Inflammatory macrophage treated with lipopolysaccharide for 1 hour (primary cell): ENCODE measurements at places on chromosomes 2 and 18.
A peak's percentile ranks its signal among the peaks of the same experiment; 100 is the strongest.

GRCh38 chr2:10414591-10414990 lies 33.5 kb downstream of the ODC1 start:
- no peak for DNase-seq

- DNase-seq, result no peak
Observed at GRCh38 chr2:14420851-14421250, 211.7 kb upstream of the LRATD1 start.

GRCh38 chr2:112920923-112921532 lies 10.1 kb downstream of the IL37 start:
- no peak for DNase-seq

- no peak for DNase-seq
Observed at GRCh38 chr2:144354953-144355352, 165.0 kb downstream of the ZEB2 start.

- no peak for DNase-seq
Observed at GRCh38 chr2:150919901-150920300, 341.8 kb downstream of the RBM43 start.

- DNase-seq, result no peak
Observed at GRCh38 chr2:46690825-46691224, 211.5 kb downstream of the TMEM247 start.

GRCh38 chr2:235468978-235469655 lies 24.7 kb upstream of the AGAP1 start:
- no peak for DNase-seq

DNA sequence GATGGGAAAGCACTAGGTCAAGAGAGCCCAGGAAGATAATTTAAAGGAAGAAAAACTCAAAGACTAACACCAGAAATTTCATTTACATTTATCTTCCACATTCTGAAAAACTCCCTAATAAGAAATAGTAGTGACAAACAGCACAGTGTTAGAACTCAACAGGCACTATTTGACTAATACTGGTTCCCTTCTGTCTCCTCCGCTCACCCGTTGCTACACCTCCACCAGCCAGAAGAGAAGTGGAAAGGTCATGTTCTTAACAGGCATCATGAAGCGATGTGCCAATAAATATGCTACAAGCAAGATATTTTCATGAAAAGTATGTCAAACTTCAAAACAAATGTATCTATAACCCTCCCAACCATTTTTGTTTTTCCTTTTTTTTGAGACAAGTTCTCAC lies 5.7 kb downstream of the ROCK1 start:
- peak; percentile 28 for DNase-seq

DNA sequence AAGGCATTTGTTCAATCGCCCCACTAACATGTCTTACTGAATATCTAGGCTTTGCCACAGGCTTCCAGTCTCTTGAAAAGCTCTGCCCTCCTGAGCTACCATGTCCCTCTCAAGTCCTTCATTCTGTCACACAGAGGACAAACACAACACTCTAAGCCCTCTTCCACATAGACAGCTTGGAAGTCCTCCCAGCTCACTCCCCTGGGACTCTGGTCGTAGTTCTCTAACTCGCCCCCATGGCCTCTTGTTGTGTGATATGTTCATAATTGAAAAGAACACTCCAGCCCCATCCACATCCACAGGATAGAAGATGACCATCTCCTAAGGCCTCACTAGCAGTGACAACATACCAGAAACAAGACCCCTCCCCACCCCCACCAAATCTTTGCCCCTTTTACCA lies 37.9 kb downstream of the BUB1 start:
- no peak for DNase-seq

GRCh38 chr2:10163498-10164486 lies 41.3 kb downstream of the RRM2 start:
- DNase-seq, result no peak

- DNase-seq, result no peak
Observed at GRCh38 chr2:178845566-178846457, 38.6 kb upstream of the TTN start.

- no peak for DNase-seq
Observed at GRCh38 chr2:179273461-179273962, 8.9 kb upstream of the SESTD1 start.

- DNase-seq, result peak; percentile 54
Observed at GRCh38 chr2:48715042-48715899, 40.3 kb downstream of the LHCGR start.

GRCh38 chr2:8676191-8676920 lies 5.5 kb upstream of the ID2 start:
- DNase-seq, result peak; percentile 37

DNA sequence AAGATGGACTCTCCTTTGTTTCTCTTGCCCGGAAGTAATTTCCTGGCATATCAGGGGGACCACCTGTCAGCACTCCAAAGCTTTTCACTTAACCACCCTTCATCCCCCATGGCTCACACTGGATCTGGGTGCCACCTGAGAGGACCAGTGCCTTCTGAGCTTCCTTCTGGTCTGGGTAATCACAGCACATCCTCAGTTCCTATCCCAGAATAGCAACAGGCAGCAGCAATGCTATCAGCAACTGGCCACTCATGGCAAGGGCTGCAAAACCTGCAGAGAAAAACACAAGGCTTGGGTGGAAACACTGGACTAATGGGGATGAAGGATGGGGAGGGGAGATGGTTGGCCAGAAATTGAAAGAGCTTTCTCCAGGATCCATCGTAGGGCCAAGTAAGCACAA lies 59.9 kb upstream of the STPG4 start:
- no peak for DNase-seq

- DNase-seq, result no peak
Observed at GRCh38 chr18:5895299-5895875, at the start of gene TMEM200C. Gene TMEM200C (minus strand): TSS chr18:5895522. CDS start chr18:5892063, 3,459 bp downstream.

DNA sequence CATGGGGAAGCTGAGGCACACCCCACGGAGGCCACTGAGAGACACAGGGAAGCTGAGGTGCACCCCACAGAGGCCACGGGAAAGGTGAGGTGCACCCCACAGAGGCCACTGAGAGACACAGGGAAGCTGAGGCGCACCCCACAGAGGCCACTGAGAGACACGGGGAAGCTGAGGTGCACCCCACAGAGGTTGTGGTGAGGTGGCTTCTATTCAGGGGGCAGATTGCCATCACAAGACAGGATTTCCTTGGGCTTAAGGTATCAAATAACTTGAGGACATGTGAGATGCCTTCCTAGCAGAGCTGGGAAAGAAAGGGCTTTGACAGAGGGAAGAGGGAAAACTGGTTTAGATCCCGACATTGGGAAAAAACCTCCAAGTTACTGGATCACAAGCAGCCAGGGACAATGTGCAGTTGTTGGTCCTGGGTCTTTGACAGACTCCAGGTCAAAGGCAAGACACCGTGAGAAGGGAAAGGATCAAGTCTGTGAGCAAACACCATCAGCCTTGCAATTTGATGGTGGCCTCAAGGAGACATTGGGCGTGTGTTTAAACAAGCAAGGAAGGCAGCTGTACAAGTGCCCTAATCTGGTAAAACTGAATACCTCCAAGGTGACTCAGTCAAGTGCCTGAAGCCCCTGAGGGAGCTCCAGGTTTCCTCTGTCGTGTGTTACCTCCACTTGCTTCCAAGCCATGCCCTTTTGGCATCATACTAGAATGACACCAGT lies 133.2 kb upstream of the EPAS1 start:
- no peak for DNase-seq

DNA sequence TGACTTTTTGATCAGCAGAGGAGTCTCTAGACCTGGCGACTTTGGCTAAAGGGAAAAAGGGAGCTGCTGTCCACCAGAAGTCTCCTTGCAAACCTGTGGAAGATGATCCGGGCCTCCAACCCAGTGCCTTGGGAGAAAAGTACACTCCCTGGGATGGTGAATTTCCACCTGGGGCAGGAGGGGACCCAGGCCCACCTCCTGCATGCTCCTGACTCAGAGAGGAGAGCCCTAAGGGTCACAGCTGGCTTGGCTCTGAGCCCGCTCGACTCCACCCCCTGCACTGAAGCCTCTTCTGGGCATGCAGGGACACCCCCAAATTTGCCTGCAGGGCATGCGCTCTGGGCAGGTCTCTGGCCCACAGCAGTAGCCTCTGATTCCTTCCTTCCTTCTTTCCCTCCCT lies 66.5 kb downstream of the PDCL3 start:
- DNase-seq, result no peak

- DNase-seq, result no peak
Observed at GRCh38 chr2:48391616-48392015, 138.3 kb upstream of the STON1 start.

- no peak for DNase-seq
Observed at GRCh38 chr2:65344689-65345088, 87.7 kb downstream of the SPRED2 start.

- DNase-seq, result no peak
Observed at GRCh38 chr18:46333431-46334135, 229.4 kb downstream of the HAUS1 start.

GRCh38 chr18:9658087-9658641 lies 43.8 kb upstream of the PPP4R1 start:
- no peak for DNase-seq

GRCh38 chr2:214481204-214481603 lies 70.3 kb downstream of the VWC2L start:
- DNase-seq, result peak; percentile 8

GRCh38 chr2:167570370-167570769 lies 677.0 kb downstream of the STK39 start:
- no peak for DNase-seq

DNA sequence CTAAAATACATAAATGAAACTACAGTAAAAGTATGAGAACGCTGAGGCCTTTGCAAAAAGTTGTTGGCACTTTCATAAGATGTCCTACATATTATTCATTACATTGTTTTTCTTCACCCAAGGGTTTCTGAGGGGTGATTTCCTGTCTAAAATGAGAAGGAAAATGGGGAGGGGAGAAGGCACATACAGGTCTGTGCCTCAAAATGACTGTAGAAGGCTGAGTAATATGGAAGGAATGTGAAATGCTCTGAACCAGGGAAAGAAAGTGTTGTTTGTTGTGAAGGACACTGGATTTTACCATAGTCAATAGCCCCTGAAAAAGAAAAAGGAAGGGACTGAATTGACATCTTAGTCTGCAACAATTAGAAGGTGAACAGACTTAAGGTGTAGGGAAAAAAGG lies 99.5 kb upstream of the RNF152 start:
- no peak for DNase-seq

DNA sequence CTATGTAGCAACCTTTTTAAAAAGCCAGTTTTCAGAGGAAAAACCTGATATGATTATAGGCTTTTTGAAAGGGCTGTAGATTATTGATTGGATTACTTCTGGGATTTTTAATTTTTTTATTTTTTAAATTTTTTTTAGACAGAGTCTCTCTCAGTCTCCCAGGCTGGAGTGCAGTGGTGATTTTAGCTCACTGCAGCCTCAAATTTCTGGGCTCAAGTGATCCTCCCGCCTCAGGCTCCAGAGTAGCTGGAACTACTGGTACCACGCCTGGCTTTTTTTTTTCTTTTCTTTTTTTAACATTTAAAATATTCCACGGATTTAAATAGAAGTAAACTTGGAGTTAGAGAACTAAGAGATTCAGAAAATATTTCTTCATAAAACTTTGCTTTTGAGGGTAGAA lies 1.2 kb downstream of the MRPL19 start:
- DNase-seq, result no peak

DNA sequence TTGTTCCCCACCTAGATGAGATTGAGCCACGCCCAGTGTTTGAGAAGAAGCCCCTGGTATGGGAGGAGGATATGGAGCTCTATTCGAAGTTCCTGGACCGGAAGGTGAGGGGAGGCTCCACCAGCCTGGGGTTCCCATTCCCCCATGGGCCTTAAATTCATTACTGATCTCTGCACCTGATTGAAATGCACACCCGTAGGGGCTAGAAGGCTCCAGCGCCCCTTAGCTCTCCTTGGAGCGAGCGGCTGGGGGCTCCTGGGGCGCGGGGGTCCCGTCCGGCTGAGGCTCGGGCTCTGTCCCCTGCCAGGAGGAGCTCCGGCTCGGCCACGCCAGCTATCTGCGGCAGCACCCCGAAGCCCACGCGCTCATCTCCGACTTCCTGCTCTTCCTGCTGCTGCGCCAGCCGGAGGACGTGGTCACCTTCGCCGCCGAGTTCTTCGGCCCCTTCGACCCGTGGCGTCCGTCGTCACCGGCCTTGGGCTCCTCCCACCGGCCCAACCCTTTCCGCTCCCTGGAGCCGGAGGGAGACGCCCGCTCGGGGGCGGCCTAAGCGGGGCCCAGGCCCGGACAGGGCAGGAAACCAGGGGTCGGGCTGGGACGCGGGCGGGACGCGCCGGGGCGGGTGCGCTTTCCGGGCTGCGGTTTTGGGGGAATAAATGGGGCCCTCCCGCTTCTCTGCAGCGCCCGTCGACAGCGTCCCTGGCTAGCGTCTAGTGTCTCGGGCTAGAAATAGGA lies 10.9 kb downstream of the CATIP start:
- peak; percentile 96 for DNase-seq

GRCh38 chr2:237670641-237671040 lies 43.3 kb downstream of the LRRFIP1 start:
- no peak for DNase-seq

GRCh38 chr2:3115301-3116042 lies 262.1 kb downstream of the EIPR1 start:
- no peak for DNase-seq

DNA sequence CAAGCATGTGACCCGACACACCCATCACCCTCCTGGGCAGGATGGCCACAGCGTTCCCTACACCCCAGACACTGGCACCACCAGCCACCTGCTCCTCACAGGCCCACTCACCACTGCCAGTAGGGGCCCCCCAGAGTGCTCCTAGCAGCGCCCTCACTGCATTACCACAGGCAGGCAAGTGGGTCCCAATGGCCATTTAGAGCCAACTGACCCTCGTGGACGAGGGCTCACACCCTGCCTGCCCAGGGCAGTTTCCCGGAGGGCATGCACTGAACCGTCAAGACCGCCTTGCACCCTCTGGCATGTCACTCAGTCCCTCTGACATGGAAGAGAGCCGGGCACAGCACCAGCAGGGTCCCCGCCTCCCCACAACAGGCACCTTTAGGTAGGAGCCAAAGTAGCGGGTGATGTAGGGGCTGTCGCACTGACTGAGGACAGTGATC lies 7.3 kb downstream of the STK25 start:
- no peak for DNase-seq

DNA sequence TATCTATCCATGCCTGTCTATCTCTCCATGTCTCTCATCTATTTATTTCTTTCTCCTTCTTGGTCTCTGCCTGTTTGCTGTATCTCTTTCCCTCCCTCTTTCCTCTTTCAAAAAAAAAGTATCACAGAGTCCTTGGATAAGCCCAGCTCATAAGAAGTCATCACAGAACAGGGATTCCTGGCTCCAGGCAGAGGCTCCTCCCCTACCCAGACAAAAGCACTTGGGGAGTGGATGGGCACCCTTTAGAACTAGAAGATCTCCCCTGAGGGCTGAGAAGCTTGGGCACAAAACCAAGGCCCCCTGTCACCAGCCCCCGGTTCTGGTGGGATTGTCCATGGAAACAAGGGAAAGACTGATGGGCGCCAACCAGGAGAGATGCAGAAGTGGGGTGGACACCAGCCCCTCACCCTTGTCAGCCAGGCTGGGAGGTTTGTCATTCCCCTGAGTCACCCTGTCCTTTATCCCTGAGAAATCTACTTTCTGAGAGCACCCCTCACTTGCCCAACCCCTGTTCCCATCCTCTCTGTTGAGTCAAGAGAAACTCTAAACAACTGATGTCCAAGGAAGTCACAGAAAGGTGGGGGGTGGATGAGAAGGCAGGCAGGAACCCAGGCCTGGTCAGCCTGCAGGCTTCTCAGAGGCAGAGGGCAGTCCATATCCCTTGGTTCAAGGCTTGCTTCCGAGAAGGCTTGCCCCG lies 127.1 kb downstream of the TNS1 start:
- DNase-seq, result no peak

GRCh38 chr2:96207073-96207773 lies 1.4 kb downstream of the STARD7 start:
- DNase-seq, result no peak
